ENCODE measurements at places on chromosomes 12 and 14.

DNA sequence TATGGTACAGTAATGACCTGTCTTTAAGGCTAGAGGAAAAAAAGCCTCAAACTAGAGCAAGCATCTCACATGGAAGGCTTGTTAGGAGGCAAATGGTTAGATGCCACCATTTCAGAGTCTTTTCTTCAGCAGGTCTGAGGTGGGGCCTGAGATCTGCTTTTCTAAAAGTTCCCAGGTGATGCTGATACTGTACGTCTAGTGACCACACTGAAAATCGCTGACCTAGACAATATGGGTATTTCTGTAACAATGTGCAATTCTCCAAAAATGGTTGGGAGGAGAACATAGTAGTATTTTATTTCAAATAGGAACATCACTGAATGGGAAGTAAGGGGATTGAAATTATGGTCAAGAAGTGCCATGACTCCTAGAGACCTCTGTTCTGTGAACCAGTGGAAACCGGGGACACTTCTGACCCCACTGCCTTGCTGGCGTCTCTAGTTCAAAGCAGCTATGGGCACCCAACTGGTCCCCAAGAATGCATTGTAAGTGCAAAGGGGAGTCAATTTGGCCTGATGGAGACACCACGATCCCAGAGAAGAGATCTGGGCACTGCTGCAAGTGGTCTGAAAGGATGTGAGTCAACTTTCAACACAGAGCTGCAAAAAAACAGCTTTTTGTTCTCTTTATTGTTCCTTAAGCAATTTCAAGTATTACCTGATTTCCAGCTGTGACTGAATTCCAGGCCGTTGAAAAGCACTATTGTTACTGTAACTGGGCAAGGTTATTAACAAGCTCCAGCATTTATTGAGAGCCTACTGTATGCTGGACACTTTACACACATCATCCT is 54.4 kb upstream of the PLEKHG7 start:
- DNase-seq, result peak; percentile 5

DNA sequence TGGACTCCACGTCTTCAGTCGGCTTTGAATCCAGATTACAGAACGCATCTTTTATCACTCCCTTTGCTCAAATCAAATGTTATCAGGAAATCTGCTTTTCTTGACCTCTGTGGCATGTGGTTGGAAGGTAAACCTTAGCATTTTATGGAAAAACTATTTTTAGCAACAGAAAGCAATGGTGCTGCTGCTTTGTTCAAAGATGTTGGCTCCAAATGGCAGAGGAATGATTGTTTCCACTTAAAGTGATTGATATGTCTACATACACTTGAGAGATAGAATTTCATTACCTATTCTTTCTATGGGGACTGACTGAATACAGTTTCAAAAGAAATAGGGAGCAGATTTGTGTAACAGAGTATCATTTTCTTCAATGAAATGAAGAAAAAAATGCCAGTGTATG is 761.2 kb downstream of the NOVA1 start:
- no peak for DNase-seq

DNA sequence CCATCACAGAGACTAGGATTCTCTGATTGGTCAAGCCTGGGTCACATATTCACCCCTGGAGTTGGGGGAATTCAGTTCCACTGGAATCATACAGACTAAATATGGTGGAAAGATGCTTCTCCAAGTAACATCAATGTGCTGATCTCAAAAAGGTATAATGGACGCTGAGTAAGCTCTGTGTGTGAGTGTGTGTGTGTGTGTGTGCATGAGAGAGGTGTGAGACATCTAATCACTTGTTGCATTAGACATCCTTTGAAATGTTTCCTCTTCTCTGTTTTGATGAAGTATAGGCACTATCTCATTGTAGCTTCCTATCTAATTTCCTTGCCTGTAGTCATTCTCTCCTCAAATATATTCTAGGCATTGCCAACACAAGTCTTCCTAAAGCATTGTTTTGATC is 5.0 kb upstream of the RAB3IP start:
- no peak for DNase-seq

- DNase-seq, result no peak
Measured at GRCh38 chr12:106645074-106645421, 62.2 kb downstream of the RFX4 start.

GRCh38 chr14:77140359-77141213 is 1.0 kb downstream of the ZDHHC22 start:
- DNase-seq, result no peak
